ENCODE measurements at places on chromosomes 1 and 21.

GRCh38 chr1:116409751-116410191 lies 36.7 kb downstream of the ATP1A1 start:
- DNase-seq: no peak

GRCh38 chr1:76390456-76390855 lies 315.9 kb downstream of the ST6GALNAC3 start:
- DNase-seq: no peak

GRCh38 chr1:228214921-228215662 lies 7.2 kb downstream of the OBSCN start:
- DNase-seq: no peak

GRCh38 chr21:41744028-41744930 lies 22.6 kb downstream of the RIPK4 start:
- DNase-seq: no peak

DNA sequence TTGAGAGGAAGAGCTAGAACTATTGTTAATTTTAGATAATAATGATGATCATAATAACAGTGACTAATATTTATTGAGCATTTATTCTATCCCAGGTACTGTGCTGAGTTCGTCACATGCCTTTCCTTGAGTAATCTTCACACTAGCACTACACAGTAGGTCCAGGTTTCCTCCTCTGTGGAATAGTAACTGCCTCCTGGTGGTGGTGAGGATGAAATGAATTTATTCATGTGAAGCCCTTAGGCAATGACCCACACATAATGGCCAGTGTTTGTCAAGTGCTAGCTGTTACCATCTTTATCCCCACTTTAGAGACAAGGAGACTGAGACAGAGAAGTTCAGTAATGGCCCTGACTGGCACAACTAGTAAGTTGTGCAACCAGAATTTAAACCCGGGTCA lies 5.9 kb downstream of the NIPAL3 start:
- no peak for DNase-seq

GRCh38 chr1:16128338-16128741 lies 27.5 kb downstream of the EPHA2 start:
- no peak for DNase-seq

Data from HTR-8/SVneo (cell line).